ENCODE measurements at places on chromosomes 3 and 15. TPM values are rescaled to one million over a fixed set of nuclear protein-coding genes. Genes with fewer than 3 reads are reported as not detected.

Gene PEX5L
- not detected for total RNA-seq

Gene EXD1
- total RNA-seq, result not detected

Gene CLDN18
- total RNA-seq, result not detected

Gene SCAANT1
- total RNA-seq, result not detected

Gene ULK4
- 4.0 TPM for total RNA-seq

Gene IQSEC1
- total RNA-seq, result 8.2 TPM

Gene DUOX1
- total RNA-seq, result not detected

Gene ACAD11
- 19.5 TPM for total RNA-seq

Gene CCDC80
- 114 TPM for total RNA-seq

Gene DGKG
- 0.50 TPM for total RNA-seq

Gene IL17RD
- total RNA-seq, result 2.0 TPM

Gene A4GNT
- total RNA-seq, result not detected

Gene SCN11A
- total RNA-seq, result not detected

Gene ITGA11
- total RNA-seq, result 1.0 TPM

Gene ADAMTS7
- 5.0 TPM for total RNA-seq

Gene CFAP92
- total RNA-seq, result not detected

Gene LDHAL6B
- not detected for total RNA-seq

Gene MYO5C
- 0.15 TPM for total RNA-seq

Gene TMEM45A
- total RNA-seq, result 13.2 TPM

Gene OXTR
- total RNA-seq, result 7.6 TPM

Gene RBMS3
- total RNA-seq, result 13.6 TPM

Gene CAV3
- total RNA-seq, result not detected

Gene TM6SF1
- total RNA-seq, result 4.2 TPM

Gene ZCWPW2
- total RNA-seq, result 0.74 TPM

Gene USP50
- total RNA-seq, result not detected

Gene PLSCR2
- not detected for total RNA-seq

Gene LRRC49
- total RNA-seq, result 9.8 TPM

Gene RTP1
- not detected for total RNA-seq

Gene PAK6
- total RNA-seq, result 3.5 TPM

Gene PRR20G
- total RNA-seq, result not detected

Gene ST8SIA2
- total RNA-seq, result not detected

Gene AGBL1
- total RNA-seq, result not detected

Gene MUC4
- not detected for total RNA-seq

Gene GATM
- 0.15 TPM for total RNA-seq

Gene KLHL40
- total RNA-seq, result not detected

Gene LIPC
- 0.17 TPM for total RNA-seq

Gene SNTN
- not detected for total RNA-seq
